Cardiac muscle cell (in vitro differentiated cells and primary cell): ENCODE measurements at places on chromosomes 7 and 10.

GRCh38 chr7:36734731-36735130 is 10.4 kb upstream of the AOAH start:
- no peak overlapping the region for H3K4me3 ChIP-seq
- no peaks in the 10 kb centered on the region for H3K36me3 ChIP-seq
- H3K27me3 ChIP-seq: no peaks in the 10 kb centered on the region

- no peak overlapping the region for H3K4me3 ChIP-seq
- no peaks in the 10 kb centered on the region for H3K27me3 ChIP-seq
- DNase-seq: no peak
- no peak overlapping the region for H3K27ac ChIP-seq
- H3K36me3 ChIP-seq: no peaks in the 10 kb centered on the region
Observed at GRCh38 chr10:42972946-42973345, 103.9 kb upstream of the RET start.

DNA sequence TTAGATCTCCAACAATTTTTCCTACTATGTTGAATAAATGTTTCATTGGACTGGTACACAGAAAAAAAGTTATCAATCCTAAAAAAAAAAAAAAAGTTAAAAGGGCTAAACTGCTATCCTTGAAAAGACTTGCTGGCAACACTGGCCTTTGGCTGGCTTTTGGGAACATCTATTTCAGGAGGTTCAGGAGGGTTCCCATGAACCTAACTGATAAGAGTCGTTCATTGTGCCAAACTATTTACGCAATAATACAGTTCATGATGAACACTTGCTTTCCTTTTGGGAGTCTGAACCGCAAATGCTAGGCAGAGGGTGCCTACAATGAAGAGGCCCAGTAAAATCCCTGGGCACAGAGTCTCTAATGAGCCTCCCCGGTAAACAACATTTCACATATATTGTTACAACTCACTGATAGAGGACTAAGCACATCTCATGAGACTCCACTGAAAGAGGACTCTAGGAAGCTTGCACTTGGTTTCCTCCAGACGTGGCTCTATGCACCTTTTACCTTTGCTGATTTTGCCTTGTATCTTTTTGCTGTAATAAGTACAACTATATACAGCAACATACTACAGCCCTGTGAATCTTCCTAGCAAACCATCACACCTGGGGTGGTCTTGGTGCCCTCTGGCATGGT is 45.0 kb downstream of the ZFAND4 start:
- no peak for DNase-seq
- no peaks in the 10 kb centered on the region for H3K4me1 ChIP-seq
- H3K27ac ChIP-seq: no peak overlapping the region
- H3K27me3 ChIP-seq: no peaks in the 10 kb centered on the region

- H3K36me3 ChIP-seq: no peaks in the 10 kb centered on the region
- H3K4me1 ChIP-seq: no peaks in the 10 kb centered on the region
- H3K4me3 ChIP-seq: no peak overlapping the region
- DNase-seq: no peak
- no peaks in the 10 kb centered on the region for H3K27me3 ChIP-seq
Observed at GRCh38 chr7:98729121-98729520, 112.0 kb downstream of the NPTX2 start.

GRCh38 chr10:133042061-133042460 is 45.7 kb upstream of the ADGRA1 start:
- no peak overlapping the region for H3K4me3 ChIP-seq
- H3K27ac ChIP-seq: no peak overlapping the region
- H3K4me1 ChIP-seq: peaks cover 11% of the 10 kb centered on the region
- H3K36me3 ChIP-seq: no peaks in the 10 kb centered on the region

DNA sequence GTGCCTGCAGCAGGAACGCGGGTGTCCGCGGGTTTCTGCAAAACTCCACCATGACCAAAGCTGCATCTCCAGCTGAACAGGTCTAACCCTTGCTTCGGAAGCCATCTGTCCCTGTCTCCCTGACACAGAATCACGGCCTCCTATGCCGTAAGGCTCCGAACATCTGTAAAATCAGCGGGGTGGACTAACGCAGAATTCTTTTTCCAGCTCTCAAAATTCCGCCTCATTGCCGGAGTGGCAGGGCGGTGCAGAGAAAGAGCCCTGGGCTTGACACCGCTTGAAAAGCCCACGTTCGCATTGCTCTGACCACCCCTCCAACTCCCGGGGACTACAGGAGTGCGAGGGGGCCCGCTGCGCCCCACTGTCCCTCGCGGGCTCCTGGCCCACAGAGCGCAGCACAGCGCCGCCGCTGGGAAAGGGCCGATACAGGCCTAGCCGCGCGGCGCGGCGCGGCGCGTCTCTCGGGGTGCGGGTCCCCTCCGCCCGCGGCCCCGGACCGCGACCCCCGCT is 409 bp downstream of the DNMBP start:
- H3K36me3 ChIP-seq: no peaks in the 10 kb centered on the region
- peak overlapping the region; percentile 57 for H3K27ac ChIP-seq
- H3K4me3 ChIP-seq: peak overlapping the region; percentile 75
- H3K4me1 ChIP-seq: peaks cover 7% of the 10 kb centered on the region
- DNase-seq: no peak

- DNase-seq: no peak
- H3K27ac ChIP-seq: no peak overlapping the region
- no peaks in the 10 kb centered on the region for H3K27me3 ChIP-seq
Observed at GRCh38 chr7:115731796-115732471, 298.6 kb downstream of the TFEC start.

DNA sequence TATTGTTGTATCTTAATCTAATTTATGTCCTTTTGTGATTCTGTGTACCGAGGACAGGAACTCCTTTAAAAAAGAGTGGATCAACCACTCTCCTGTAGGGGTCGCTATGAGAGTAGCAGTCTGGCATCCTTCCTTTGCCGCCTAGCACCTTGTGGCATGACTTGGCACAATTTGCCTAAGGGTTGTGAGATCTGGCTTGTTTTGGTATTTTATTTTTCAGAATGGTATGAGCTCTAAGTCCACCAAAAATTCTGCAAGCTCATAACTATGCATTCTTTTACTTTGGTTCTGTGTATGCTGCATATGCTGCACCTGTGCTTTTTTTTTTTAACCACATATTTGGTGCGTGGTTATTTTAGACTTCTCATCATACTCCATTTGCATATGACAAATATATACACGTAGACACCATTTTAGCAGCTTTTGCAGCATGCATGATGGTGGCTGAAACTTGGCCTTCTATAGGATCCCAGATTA is 112.8 kb downstream of the CDK14 start:
- H3K27me3 ChIP-seq: no peaks in the 10 kb centered on the region
- H3K4me1 ChIP-seq: peaks cover 42% of the 10 kb centered on the region
- H3K27ac ChIP-seq: no peak overlapping the region
- DNase-seq: peak; percentile 41

DNA sequence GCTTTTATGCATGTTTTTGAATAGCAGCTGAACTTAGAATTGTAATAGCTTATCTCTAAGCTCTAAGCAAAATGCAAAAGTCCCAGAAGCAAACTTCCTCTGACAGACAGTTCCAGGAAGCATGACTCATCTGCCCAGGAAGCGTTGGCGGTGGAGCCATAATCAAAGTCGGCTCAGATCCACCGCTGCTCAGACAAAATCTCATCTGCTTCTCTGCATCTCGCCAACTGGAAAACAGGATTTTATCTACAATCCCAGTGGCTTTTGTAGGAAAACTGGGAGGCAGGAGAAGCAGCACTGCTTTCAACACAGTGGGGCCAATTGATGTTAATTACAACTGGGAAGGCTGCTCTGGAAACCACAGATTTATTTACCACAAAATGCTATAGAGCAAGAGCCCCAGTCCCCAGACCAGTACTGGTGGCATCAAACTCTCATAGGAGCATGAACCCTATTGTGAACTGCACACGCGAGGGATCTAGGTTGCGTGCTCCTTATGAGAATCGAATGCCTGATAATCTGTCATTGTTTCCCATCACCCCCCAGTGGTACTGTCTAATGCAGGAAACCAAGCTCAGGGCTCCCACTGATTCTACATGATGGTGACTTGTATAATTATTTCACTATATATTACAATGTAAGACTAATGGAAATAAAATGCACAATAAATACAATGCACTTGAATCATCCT is 99.9 kb downstream of the CUBN start:
- H3K27me3 ChIP-seq: no peaks in the 10 kb centered on the region
- H3K27ac ChIP-seq: no peak overlapping the region
- no peak overlapping the region for H3K4me3 ChIP-seq
- DNase-seq: peak; percentile 92
- no peaks in the 10 kb centered on the region for H3K4me1 ChIP-seq

- no peaks in the 10 kb centered on the region for H3K36me3 ChIP-seq
- H3K27me3 ChIP-seq: no peaks in the 10 kb centered on the region
- no peak overlapping the region for H3K27ac ChIP-seq
- H3K4me3 ChIP-seq: no peak overlapping the region
- H3K4me1 ChIP-seq: no peaks in the 10 kb centered on the region
- DNase-seq: no peak
Observed at GRCh38 chr10:70312972-70313371, 29.2 kb upstream of the NPFFR1 start.

DNA sequence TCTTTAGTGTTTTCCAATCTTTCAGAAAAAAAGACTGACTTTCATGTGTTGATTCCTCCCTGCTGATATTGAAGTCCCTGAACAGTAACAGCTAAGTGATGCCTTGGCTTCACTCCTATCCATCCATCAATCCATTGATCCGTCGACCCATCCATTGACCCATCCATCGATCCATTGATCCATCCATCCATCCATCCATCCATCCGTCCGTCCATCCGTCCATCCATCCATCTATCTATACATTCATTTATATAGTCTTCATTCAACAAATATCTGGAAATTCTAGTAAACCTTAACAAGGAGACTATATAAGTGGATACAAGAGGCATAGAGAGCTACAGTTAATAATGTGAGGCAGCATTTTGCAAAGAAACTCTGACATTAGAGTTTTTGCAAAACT is 21.6 kb upstream of the LAMB1 start:
- DNase-seq: no peak
- no peak overlapping the region for H3K27ac ChIP-seq
- H3K27me3 ChIP-seq: peaks cover 8% of the 10 kb centered on the region
- no peaks in the 10 kb centered on the region for H3K4me1 ChIP-seq
- H3K36me3 ChIP-seq: no peaks in the 10 kb centered on the region
- no peak overlapping the region for H3K4me3 ChIP-seq

GRCh38 chr10:14383266-14383665 is 52.5 kb upstream of the FRMD4A start:
- DNase-seq: no peak
- H3K4me1 ChIP-seq: no peaks in the 10 kb centered on the region
- H3K36me3 ChIP-seq: no peaks in the 10 kb centered on the region

GRCh38 chr7:18257711-18258110 is 230.1 kb upstream of the PRPS1L1 start:
- DNase-seq: peak; percentile 75
- no peak overlapping the region for H3K27ac ChIP-seq
- H3K4me1 ChIP-seq: no peaks in the 10 kb centered on the region
- H3K27me3 ChIP-seq: no peaks in the 10 kb centered on the region
- H3K36me3 ChIP-seq: no peaks in the 10 kb centered on the region

- H3K27me3 ChIP-seq: peaks cover 5% of the 10 kb centered on the region
- H3K36me3 ChIP-seq: peaks cover 19% of the 10 kb centered on the region
- H3K27ac ChIP-seq: peak overlapping the region; percentile 51
- H3K4me3 ChIP-seq: no peak overlapping the region
Observed at GRCh38 chr7:73438547-73439409, 5.2 kb downstream of the FZD9 start.

GRCh38 chr10:47449102-47449978 is 34.6 kb downstream of the ANXA8 start:
- no peaks in the 10 kb centered on the region for H3K36me3 ChIP-seq
- H3K27ac ChIP-seq: no peak overlapping the region
- H3K4me1 ChIP-seq: no peaks in the 10 kb centered on the region
- H3K4me3 ChIP-seq: no peak overlapping the region
- DNase-seq: no peak

DNA sequence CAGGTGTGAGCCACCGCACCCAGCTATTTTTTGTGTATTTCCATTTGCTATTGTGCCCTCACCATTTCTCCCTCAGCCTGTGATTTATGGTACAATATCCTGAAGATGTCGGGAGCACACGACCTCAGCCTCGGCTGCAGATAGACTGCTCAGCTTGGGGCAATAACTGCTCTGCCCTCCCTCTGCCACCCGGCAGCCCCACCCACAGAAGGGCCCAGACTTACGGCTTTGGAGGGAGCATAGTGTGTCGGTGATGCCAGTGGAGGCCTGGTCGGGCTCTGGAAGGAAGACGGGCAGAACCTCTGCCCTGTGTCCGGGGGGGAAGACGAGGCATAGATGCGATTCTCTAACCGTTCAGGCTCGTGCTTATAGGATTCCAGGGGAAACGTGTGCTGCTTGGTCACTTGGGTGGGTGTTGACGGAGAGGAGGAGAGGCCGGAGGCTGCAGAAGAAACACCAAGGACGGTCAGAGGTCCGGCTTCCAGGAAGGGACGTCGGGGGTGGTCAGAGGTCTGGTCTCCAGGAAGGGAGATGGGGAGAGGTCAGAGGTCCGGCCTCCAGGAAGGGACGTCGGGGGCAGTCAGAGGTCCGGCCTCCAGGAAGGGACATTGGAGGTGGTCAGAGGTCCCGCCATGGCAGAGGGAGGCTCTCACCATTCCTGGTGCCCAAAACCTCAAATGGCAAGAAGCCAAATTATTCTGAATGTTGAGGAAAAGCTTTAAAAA is 155.7 kb upstream of the RHEB start:
- no peaks in the 10 kb centered on the region for H3K27me3 ChIP-seq
- no peaks in the 10 kb centered on the region for H3K36me3 ChIP-seq
- H3K4me3 ChIP-seq: no peak overlapping the region
- peaks cover 41% of the 10 kb centered on the region for H3K4me1 ChIP-seq
- H3K27ac ChIP-seq: no peak overlapping the region

DNA sequence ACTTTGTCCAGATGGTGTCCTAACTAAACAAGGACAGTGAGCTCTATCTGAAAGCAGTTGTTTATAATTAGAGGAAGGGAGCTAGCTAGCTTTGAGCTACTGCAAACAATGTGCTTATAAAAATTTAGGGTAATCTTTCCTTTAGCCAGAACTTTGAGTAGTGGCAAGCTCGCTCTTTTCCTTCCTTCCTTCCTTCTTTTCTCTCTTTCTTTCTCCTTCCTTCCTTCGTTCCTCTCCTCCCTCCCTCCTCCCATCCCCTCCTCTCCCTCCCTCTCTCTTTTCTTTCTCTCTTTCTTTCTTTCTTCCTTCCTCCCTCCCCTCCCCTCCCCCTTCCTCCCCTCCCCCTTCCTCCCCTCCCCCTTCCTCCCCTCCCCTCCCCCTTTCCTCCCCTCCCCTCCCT is 520.1 kb downstream of the INHBA start:
- no peak overlapping the region for H3K4me3 ChIP-seq
- DNase-seq: no peak
- H3K27ac ChIP-seq: no peak overlapping the region
- H3K4me1 ChIP-seq: no peaks in the 10 kb centered on the region
- no peaks in the 10 kb centered on the region for H3K27me3 ChIP-seq
- no peaks in the 10 kb centered on the region for H3K36me3 ChIP-seq
